ENCODE measurements at places on chromosomes 2 and 18. TPM values are rescaled to one million over a fixed set of nuclear protein-coding genes. Genes with fewer than 3 reads are reported as not detected.

GRCh38 chr2:13968811-13969210, 663.7 kb upstream of the LRATD1 start:
- ATAC-seq = no peak

DNA sequence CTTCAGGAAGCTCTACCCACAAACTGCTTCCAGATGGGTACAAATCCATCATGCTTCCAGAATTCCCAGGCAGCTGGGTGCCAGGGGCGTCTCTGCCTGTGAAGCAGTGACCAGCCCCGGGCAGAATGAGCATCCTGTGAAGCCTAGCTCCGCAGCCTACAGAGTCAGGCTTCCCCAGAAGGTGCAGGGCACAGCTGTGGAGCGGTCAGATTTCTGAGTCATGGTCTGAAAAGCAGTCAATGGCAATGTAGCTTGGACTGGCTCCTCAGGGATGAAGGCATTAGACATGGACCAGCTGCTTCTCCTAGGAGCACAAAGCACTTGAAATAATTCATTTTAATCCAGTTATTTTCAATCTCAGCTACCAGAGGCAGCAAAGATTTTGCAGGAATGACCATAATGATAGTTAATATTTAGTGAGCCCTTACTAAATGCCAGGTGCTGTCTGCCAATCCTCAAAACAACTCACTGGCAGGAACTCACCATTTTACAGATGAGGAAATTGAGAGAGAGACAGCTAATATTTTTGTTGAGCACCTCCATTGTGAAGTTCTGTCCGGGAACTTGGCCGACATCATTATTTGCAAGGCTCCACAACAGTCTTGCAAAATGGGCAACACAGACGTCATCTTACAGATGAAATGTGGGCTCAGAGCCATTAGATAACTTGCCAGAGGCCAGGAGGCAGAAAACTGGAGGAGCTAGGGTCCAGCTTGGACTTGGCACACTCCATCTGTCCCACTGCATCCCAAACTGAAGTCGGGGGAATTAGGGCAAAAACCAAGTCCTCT, 31.7 kb downstream of the ACMSD start:
- no peak for ATAC-seq

GRCh38 chr2:20589975-20590703, 60.8 kb downstream of the HS1BP3 start:
- no peak for ATAC-seq

- ATAC-seq = no peak
Observed at GRCh38 chr2:85415980-85416650, 2.4 kb upstream of the SH2D6 start.

- no peak for ATAC-seq
Observed at GRCh38 chr18:31683968-31684278, 458 bp downstream of the B4GALT6 start.

GRCh38 chr2:10305715-10306114, 3.0 kb downstream of the HPCAL1 start:
- no peak for ATAC-seq

DNA sequence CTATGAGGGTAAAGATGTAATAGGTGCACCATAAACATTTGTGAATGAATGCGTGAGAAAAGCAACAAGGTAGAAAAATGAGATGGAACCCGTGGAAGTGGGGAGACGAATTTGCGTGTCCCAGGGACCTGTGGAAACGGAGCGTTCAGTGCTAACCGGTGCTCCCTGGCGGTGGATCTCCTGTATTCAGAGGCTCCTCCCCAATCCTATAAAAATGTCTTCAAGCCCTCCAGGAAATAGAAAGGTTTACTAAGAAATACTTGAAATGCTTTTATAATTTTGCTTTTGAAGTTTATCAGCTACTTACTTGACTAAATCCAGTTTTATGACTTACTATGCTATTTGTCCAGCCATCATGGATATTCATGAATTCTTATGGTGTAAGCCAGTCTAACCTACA, 62.8 kb upstream of the RBM44 start:
- no peak for ATAC-seq

DNA sequence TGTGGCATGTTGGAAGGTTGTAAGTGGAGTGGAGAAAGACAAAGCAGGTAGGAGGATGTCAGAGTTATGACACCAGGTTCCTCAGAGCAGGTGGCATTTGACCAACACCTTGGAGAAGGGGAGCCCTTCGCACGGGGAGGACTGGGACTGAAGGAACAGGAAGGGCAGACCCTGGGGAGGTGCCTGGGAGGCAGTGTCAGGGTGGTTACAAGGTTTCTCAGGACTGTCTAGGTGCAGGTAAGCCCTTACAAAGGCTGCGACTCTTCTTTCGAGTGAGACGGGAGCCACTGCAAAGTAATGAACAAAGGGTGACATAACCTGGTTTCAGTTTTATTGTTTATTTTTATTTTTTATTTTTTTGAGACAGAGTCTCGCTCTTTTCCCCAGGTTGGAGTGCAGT, 84.6 kb downstream of the EIF2AK3 start:
- ATAC-seq = no peak

The CFC1 gene
- total RNA-seq = 0.54 TPM

The BMP10 gene
- total RNA-seq = 0.19 TPM

The MC4R gene
- 1.5 TPM for total RNA-seq

The BIN1 gene
- total RNA-seq = 101 TPM

The FOXD4L1 gene
- total RNA-seq = not detected

The GAD1 gene
- total RNA-seq = not detected
